ENCODE measurements at places on chromosomes 6 and 20.

- peak; percentile 53 for DNase-seq
These were observed 92.1 kb downstream of the POPDC3 start for GRCh38 chr6:105087571-105088211.

DNA sequence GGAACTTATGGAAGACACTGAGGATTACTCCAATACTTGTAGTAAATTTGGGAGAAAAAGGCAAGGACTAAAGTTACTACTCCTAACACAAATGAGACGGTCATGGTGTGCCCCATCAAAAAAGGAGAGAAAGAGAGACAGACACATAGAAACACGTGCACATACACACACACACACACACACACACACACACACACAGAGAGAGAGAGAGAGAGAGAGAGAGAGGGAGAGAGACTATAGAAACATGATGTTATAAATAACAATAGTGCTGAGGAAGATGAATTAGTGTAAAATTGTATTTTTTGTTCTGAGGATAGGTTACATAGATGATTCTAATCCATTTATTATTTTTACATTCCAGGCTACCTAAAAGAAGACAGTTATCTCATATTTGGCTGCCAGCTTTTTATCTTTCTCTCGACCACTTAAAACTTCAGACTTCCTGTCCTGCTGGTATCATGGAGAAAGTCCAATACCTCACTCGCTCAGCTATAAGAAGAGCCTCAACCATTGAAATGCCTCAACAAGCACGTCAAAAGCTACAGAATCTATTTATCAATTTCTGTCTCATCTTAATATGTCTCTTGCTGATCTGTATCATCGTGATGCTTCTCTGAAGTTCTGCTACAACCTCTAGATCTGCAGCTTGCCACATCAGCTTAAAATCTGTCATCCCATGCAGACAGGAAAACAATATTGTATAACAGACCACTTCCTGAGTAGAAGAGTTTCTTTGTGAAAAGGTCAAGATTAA lies 10.5 kb downstream of the PLN start:
- DNase-seq = peak; percentile 42

DNA sequence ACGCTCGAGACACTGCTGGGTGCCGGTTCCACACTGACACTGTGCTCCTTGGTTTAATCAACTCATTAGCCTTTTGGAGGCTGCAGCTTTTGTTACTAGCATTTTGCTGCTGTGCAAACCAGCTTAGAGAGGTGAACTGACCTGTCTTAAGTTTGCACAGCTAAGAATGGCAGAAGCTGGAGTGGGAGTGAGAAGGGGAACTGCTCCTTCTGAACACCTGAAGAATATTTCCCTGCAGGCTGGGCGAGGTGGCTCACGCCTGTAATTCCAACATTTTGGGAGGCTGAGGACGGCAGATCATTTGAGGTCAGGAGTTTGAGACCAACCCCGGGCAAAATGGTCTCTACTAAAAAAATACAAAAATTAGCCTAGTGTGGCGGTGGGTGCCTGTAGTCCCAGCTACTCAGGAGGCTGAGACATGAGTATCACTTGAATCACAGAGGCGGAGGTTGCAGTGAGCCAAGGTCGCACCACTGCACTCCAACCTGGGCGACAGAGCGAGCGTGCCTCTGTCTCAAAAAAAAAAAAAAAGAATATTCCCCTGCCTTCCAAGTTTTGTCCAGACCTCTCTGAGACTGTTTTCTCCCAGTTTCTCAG lies 5.0 kb downstream of the CEBPB start:
- DNase-seq = no peak

GRCh38 chr20:3312940-3313682 lies 74.1 kb upstream of the SLC4A11 start:
- DNase-seq = no peak

- DNase-seq = no peak
These were observed 24.8 kb upstream of the IGF2R start for GRCh38 chr6:159943968-159944598.

GRCh38 chr6:11634948-11635347 lies 97.4 kb downstream of the TMEM170B start:
- DNase-seq = no peak

Data from activated CD8-positive, alpha-beta T cell treated with anti-CD3 and anti-CD28 coated beads, Interleukin-2, amount 10 ng/mL, durations not matched to agents 7 days and 5 days (primary cell).